ENCODE measurements at places on chromosomes 1 and 21.
A peak's percentile ranks its signal among the peaks of the same experiment; 100 is the strongest.

GRCh38 chr1:231666220-231666936 lies 39.8 kb downstream of the DISC1 start:
- no peak for DNase-seq

GRCh38 chr1:238196516-238196915 lies 305.8 kb upstream of the ZP4 start:
- no peak for DNase-seq

DNA sequence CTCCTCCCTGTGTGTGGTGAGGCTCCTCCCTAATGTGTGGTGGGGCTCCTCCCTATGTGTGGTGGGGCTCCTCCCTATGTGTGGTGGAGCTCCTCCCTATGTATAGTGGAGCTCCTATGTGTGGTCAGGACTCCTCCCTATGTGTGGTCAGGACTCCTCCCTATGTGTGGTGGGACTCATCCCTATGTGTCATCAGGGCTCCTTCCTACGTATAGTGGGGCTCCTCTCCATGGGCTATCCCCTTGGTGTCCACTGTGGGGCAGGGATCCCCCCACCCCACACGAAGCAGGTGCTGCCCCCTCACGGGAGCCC lies 29.6 kb downstream of the PRSS38 start:
- no peak for DNase-seq

DNA sequence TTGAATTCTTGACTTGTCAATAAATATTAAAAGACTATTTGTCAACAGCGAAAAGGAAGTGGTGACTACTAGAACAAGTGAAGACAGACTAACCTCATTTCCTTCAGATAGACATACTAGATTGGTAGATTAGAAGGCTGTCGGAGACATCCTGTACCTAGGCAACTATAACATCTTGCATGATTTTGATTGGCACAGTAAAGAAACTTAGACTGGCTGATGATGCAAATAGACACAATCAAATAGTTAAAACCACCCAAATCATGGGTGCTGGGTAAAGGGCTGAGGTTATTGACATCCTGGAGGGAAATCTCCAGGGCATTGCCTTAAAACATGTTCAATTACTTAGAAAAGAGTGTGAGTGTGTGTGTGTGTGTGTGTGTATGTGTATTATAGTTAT lies 85.9 kb upstream of the EDEM3 start:
- DNase-seq, result no peak

DNA sequence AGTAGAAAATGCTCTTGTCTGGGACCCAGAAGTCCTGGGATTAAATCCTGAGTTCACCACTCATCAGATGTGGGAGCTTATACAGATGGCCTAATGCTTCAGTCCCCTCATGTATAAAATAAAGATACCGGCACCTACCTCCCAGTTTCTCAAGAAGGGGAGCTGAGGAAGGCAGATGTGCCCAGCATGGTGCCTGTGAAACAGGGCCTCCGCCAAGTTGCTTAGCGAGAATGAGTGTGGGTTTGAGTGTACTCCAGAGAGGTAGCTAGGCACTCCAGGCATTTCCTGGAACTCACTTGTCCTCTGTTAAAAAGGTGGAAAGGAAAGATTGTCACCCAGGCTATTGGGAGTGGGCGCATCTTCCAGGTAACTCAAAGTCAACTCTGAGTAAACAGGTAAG lies 37.8 kb downstream of the IER5 start:
- no peak for DNase-seq

GRCh38 chr21:35424122-35424521 lies 375.0 kb upstream of the RUNX1 start:
- DNase-seq, result no peak

GRCh38 chr21:42047821-42048613 lies 23.1 kb upstream of the UMODL1 start:
- DNase-seq, result no peak

- no peak for DNase-seq
These were observed 20.2 kb upstream of the LRRC47 start for GRCh38 chr1:3816331-3817137.

DNA sequence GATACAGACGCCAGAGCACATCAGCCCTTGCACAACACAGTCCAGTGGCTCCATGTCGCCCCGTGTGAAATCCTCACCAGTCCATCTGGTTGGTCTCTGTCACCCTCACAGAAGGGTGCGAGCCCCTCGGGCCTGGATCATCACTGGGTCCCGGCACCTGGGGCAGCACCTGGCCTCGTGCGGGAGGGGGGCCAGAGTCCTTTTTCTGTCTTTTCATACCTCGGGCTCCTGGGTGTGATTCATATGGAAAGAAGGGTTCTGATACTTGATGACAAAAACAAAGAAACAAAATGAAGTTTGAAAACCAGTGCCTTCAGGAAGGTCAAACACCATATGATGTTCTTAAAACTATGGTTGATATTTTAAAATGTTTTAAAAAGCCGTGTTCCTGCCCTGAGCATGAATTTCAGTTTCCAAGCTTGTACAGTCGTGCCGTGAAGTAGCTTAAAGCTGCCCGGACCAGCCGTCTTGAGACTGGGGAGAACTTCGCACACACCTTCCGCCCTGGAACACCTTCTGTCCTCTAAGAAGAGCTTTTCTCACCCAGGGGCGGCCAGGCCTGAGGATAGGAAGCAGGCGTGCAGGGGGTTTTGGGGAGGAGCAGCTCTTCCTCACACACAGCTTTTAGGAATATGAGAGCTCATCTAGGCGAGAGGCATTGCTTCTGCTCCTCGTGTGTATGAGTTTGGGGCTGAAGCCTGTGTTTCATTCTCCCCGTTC lies 35.2 kb downstream of the SLC37A1 start:
- DNase-seq, result no peak

DNA sequence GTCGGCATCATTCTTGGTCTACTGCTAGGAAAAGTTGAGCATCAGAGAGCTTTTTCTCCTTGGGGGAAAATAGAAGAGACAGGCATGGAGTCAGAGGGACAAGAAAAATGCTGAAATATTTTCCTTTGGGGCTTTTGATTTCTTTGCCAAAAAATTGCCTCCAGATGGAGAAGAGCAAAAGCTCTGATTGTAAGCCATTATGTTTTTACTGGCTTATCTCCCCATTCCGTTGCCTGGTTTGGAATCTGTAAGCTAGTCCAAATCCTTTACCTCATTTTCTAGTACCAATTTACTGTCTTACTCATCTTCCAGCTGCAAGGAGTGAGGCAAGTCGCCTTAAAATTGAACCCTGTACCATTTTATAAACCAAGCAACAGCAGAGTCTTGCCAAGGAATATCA lies 23.3 kb upstream of the NBL1 start:
- DNase-seq, result no peak

- no peak for DNase-seq
These were observed 126.1 kb downstream of the GDAP2 start for GRCh38 chr1:117803318-117803717.

DNA sequence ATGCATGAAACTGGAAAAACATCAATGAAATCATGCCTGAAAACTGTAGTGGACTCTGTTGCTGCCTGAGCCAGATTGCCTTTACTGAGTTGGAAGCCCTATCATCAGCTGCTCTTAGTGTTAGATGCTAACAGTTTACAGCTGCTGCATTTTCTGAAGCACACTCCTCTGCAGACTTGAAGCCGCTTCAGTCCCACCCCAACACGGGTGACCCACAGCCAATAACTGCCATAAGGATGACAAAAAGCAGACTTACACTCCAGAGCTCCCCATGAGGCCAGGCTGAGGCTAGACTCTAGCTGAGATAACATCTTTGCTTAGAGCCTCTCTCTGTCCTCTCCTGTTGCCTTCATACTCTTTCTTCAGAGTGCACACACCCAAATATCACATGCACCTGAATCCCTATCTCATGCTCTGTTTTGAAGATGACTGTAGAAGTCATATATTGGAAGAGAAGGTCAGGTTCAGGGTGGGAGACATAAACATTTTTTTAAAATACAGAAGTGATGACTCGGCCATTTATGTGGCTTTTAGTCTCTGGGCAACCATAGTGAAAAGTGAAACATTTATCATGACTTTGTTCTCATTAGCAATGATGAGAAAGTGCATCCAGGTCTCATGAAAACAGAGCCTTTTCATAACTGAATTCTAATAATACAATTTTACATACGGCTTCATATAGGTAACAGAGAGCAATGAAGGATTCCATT lies 161.0 kb downstream of the KCNK2 start:
- DNase-seq, result no peak

DNA sequence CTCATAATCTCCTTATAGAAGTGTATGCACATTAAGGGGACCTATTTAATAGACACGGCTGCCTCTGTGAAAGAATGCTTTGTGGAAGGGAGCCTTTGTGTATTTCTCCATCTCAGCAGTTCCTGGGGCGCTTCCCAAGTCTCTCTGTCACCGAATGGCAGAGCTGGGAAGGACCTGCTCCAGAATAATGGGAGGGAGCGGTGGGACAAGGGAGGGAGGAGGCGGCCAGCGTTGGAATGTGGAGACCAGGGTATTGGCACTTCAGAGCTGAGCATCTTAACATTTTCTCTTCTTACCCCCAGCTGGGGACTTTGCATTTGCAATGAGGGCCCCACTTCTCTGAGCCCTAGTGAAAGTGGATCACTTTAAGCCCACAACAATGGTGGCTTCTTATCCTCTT lies 23.9 kb downstream of the CACHD1 start:
- DNase-seq, result peak; percentile 69

DNA sequence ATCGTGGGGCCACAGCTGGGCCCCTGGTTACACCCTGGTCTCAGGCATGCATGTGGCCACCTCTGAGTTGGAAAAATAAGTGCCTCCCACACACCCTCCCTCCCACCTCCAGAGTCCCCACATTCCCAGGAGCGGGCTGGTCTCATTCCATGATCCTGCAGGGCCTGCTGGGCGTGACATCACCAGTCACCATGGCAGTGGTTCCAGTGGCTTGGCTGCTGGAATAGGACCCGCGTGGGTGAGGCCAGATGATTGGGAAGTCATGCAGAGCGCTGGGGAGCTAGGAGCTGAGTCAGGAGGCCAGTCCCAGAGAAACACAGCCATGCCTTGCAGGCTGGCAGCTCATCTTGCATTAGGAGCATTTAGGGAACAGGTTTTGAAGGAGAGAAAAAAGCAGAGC lies 125.4 kb upstream of the TMEM51 start:
- DNase-seq, result no peak

- DNase-seq, result no peak
These were observed 45.3 kb upstream of the MTF2 start for GRCh38 chr1:93033785-93034184.

GRCh38 chr1:227900571-227901051 lies 47.1 kb downstream of the WNT9A start:
- no peak for DNase-seq

GRCh38 chr1:246608616-246609376 lies 42.5 kb downstream of the CNST start:
- peak; percentile 73 for DNase-seq

DNA sequence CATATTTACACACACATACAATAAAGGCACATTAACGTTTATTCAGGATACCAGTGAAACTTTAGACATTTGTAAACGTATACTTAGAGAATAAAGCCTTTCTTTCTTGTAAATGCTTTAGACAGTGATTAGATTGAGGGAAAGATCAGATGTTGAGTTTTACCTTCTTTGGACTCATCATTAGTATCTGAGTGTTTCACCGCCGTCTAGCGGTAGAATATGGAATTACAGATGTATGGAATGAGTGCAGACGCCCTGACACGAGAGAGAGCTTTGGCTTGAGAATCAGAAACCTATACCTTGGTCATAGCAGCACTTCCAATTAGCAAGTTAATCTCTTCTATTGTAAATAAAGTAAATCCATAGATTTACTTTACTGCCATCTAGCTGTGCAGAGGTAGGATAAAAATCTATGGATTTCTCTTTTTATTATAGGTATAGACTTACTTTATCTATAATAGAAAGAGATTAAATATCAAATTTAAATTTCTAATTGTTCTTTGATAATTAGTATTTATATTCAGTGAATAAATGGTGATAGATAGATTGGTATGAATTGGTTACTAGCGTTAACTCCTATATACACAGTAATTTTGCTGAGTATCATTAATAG lies 12.6 kb downstream of the FLG2 start:
- DNase-seq, result peak; percentile 71

DNA sequence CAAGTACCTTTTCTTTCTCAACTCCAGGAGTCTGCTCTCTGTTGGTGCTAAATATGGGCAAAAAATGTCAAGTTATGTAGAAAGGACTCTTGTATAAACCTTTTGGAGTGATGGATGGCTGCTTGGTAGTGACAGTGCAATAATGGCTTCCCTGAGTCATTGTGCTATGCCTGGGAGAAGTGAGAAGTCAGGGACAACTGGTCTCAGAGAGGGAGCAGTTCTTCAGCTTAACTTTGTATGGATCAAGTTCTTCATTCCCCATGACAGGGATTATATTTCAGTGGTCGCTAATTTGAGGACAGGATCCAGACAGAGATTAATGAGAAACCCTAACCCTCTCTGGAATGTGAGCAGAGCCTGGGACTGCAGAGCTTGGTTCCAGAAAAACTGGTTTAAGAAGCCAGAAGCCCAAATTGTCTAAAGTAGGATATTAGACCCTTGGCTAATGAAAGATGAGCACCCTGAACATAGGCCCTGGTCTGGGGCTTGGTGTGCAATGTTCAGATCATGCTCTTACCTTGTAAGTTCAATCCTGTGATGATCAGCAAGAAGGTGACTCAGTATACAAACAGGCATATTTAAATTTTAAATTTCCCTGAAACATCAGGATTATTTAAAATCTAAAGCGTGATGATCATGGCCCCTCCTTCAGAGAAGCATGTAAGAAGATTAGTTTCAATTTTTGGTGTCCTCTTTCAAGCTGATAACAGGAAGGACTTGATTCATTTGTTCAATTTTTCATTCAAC lies 50.9 kb downstream of the NTMT2 start:
- no peak for DNase-seq

DNA sequence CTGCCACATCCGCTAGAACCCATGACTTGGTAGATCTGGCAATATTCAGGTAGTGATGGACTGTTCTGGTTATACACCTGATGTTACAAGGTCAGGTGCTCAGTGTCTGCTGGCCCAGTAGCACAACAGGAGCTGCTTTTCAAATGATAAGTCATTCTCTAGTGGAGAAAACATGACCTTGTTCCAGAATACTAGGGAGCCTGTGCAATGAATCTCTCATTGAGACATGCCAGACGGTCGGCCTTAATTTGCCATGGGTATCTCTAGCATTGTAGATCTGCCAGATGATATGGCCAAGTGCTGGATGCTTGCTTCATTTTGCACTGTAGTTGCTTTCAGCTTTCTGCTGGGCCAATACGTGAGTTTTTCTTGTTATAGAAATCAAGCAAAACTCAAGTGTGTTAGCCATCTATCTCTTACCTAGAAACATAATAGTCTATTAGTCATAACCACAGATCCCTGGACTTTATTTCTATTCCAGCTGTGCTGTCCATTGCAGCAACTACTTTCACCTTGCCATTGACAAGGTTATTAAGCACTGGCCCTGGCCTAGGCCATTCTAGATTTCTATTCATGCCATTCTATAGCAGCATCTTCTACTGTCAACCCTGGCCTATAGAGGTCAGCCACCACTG lies 13.9 kb upstream of the CENPF start:
- no peak for DNase-seq
